ENCODE measurements at places on chromosomes 5 and 9.

- DNase-seq = no peak
Measured at GRCh38 chr5:160333721-160334120, 21.4 kb upstream of the CCNJL start.

DNA sequence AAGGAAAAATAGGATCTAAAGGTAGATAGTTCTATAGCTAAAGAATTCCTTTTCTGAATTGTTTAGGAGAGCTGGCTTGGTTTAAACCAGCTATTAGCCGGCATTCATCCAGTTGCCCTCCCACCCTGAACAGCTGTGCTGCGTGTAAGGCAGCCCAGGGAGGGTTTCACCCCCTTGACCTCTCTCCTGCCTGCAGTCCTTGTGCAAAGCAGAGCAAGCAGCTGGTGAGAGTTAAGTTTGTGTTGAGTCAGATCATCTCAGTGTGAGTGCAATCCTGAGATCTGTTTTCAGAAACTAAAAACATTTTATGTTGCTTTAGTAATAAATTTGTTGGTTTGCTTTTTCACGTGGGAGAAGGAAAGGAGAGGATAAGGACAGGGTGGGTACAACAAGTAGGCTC lies 13.0 kb downstream of the SLC25A25 start:
- no peak for DNase-seq

DNA sequence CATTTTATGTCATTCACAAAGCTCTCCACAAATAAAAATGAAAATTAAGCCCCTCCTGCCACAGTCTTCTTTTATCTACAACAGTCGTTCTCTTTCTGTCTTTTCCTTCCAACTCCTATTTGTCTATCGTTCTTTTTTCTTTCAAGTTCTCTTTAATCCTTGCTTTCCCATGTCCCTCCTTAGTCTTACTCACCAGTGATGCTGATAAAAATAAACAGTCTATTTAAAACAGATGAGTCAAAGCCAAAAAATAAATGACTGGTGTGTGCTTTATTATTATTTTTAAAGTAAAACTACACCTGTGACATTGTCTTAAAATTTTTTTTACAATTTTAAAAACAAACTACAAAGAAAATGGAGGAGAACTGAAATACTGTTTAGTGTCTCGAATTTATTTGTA lies 137.1 kb upstream of the TMEM161B start:
- DNase-seq = no peak

- DNase-seq = no peak
Measured at GRCh38 chr5:173451651-173452050, 123.4 kb upstream of the STC2 start.

- no peak for DNase-seq
Measured at GRCh38 chr9:106947106-106947900, 84.3 kb downstream of the ZNF462 start.

DNA sequence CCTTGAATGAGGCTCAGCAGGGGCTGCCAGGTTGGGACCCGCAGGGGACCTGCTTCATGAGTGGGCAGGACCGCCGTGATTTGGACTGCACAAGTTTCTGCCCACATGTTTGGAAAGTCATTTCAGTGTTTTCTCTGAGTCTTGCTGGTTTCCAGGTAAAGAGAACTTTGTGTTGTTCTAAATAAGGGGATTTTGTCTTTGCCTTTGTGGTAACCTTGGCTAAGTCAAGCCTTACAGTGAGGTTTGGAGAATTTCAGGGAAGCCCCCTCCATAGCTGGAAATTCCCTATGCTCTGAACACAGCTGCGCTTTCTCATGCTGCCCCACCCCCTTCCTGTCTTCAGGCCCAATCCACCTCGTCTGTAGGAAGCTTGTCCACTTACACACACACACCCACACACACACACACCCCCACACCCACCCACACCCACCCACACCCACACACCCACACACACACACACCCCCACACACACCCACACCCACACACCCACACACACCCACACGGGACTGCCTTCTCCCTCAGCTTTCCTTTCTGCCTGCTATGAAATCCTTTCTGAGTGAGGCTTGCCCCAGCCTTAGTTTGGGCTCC lies 270.1 kb downstream of the HSPA4 start:
- DNase-seq = peak; percentile 27

GRCh38 chr5:157116483-157116954 lies 7.7 kb upstream of the HAVCR2 start:
- DNase-seq = peak; percentile 17

GRCh38 chr5:635306-636055 lies 23.3 kb downstream of the CEP72 start:
- DNase-seq = no peak

DNA sequence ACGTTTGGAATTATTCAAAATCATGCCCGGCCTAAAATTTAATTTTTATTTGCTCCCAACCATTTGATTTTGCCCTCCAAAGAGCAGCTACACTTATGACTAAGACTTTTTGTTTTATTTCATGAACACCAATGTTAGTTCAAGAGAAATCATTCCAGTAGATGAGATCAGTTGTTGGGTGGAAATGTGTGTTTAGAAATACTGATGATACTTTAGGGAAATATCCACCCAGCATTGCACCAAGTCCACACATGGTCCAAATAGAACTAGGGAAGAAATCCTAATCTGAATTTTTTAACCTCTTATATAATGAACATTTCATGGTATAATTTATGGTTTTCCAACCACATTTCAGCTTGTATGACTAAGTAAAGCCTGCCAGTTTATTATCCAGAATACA lies 28.3 kb upstream of the GOLPH3 start:
- DNase-seq = no peak

DNA sequence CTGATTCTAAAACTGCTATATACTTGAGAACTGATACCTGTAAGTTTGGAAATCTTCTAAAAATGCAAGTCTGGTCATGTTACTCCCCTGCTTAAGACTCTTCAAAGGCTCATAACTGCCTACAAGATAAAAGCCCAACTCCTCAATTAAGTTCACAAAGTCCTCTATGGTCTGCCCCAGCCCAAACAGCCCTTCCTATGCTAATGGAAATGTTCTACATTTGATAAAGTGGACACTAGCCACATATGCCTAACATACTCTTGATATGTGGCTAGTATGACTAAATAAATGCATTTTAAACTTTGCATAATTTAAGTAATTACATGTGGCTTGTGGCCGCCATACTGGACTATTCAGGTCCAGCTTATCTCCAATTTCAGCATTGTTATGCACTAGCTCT lies 204.5 kb downstream of the AP3B1 start:
- DNase-seq = no peak

DNA sequence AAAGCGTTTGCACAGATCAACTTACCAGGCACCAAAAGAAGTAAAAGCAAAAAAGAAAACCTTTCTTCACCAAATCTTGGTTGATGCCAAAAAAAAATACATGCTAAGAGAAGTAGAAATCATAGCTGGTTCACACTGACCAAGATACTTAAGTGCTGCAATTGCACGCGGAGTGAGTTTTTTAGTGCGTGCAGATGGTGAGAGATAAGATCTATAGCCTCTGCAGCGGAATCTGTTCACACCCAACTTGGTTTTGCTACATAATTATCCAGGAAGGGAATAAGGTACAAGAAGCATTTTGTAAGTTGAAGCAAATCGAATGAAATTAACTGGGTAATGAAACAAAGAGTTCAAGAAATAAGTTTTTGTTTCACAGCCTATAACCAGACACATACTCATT lies 36.4 kb upstream of the CCDC152 start:
- no peak for DNase-seq

DNA sequence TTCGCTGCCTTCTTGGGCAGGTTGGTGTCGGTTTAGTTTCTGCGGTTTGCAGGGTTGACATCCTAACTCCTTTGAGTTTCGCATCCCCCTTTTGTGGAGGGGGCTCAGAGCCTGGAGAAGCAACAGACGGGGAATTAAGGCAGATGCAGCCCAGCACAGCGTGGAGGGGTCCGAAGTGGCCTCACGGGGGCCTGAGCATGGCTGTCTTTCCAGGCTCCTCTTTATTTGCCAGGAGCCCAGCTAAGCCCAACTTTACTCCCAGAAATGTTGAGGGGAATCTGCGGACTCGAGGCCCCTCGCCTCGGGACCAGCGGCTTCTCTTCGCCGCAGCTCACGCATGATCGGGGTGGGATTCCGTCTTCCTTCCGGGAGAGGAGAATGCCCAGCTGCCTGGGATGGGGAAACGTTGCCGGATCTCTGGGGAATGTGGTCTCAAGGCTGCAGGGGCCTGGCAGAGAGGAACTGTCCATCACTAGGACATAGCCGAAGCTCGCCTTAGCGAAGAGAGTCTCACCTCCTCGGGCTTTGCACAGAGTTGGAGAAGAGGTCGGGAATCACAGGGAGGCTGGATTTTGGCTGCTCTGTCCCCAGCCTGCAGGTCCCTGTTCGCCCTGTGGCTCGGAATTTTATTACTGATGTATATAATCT lies 1.3 kb downstream of the RAI14 start:
- DNase-seq = no peak
